ENCODE measurements at places on chromosomes 13 and 19.

DNA sequence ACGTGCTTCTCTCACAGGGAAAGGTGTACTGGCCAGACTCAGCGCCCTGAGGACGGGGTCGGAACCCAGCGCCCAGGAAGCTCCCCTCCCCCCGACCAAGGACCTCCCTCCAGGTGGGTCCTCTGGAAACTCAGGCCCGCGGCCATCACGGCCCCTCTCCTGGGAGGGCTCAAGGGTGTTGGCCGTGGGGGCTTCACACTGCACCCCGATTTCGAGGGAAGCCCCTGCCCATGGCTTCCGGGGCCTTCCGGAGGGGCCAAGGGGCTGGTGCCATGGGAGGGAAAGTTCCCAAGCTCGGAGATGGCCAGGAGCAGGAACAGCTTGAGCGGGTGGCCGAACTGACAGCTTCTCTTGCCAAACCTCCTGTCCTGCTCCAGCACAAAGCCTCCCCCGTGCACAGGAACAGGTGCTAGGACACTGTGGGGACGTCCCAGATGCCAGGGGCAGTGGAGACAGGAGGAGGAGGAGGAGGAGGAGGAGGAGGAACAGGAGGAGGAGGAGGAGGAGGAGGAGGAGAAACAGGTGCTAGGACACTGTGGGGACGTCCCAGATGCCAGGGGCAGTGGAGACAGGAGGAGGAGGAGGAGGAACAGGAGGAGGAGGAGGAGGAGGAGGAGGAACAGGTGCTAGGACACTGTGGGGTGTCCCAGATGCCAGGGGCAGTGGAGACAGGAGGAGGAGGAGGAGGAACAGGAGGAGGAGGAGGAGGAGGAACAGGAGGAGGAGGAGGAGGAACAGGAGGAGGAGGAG is 10.0 kb downstream of the SBNO2 start:
- DNase-seq, result no peak

DNA sequence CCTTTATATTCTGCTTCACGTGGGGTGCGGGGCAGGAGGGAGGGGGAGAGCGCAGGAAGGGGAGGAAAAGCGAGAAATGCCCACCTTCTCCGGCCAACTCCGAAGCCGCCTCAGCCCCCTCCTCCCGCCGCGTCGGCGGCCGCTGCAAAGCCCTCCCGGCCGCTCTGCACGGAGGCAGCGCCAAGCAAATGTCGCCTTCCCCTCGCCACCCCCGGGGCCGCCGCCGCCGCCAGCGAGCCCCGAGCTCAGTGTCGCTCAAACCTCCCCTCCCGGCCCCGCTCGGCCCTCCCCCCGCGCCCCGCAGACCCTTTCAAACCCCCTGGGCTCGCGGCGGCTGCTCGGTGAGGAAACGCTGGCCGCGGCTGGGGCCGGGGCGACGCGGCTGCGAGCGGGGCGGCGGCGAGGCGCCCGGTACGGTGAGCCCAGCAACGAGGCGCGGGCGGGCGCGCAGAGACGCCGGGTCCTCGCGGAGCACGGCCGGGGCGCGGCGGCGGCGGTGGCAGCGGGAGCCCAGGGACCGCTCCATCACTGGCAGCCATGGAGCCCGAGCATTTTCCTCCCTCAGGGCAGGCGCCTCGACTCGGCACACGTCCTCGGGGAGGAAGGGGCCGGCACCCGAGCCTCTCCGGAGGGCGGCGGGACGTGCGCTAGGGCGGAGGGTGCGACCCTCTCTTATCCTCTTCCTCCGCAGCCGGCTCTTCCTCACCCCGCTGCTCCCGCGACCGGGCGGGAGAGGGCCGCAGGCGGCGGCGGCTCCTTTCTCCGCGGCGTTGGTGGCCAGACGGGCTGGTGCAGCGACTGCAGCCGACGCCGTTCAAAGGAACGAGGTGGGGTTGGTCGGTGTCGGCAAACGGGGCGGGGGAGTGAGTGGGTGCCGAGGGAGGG is 463 bp upstream of the TSC22D1 start:
- DNase-seq, result no peak

DNA sequence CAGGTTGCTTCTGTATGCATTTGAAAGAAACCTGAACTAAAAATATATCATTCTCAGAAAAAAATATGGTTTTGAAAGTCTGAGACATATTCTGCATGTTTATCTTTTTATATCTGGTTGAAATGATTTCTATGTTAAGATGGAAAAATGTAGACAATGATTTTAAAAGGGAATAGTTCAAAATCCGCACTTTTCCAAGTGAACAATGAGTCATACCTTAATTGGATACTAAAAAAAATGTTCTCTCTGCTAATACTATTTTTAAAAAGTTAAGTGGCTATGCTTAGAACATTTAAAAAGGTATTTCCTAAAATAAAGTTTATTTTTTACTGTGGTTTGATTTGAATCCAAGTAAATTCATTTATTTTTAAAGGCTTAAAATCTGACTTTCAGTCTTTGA is 801.4 kb downstream of the SLITRK6 start:
- DNase-seq, result no peak

GRCh38 chr19:16376649-16377048 is 52.0 kb downstream of the KLF2 start:
- no peak for DNase-seq
